ENCODE measurements at places on chromosomes 6 and 20. TPM values are rescaled to one million over a fixed set of nuclear protein-coding genes. Genes with fewer than 3 reads are reported as not detected.

- H3K36me3 ChIP-seq = no peaks in the 10 kb centered on the region
- H3K4me3 ChIP-seq = no peak overlapping the region
- H3K4me1 ChIP-seq = no peaks in the 10 kb centered on the region
- H3K27ac ChIP-seq = no peak overlapping the region
Observed at GRCh38 chr6:20773822-20774221, 239.6 kb downstream of the CDKAL1 start.

DNA sequence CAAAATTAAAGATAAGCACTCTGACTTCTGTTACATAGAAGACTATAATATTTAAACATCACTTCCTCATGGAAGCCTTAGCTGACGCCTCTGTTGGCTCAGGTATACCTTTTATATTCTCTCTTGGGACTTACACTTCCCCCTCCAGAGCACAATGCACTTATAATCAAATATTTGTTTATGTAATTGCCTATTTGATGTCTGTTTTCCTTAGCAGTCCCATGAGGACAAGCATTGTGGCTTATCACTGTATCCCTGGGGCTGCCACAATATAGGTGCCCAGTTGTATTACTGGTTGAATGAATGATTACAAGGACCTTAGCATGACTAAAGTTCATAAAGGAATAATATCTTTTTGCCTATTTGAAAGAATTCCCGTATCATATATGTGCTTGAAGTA lies 186.7 kb upstream of the VGLL2 start:
- no peaks in the 10 kb centered on the region for H3K4me1 ChIP-seq
- no peaks in the 10 kb centered on the region for H3K36me3 ChIP-seq
- no peak overlapping the region for H3K4me3 ChIP-seq
- no peak for DNase-seq
- no peak overlapping the region for H3K27ac ChIP-seq

DNA sequence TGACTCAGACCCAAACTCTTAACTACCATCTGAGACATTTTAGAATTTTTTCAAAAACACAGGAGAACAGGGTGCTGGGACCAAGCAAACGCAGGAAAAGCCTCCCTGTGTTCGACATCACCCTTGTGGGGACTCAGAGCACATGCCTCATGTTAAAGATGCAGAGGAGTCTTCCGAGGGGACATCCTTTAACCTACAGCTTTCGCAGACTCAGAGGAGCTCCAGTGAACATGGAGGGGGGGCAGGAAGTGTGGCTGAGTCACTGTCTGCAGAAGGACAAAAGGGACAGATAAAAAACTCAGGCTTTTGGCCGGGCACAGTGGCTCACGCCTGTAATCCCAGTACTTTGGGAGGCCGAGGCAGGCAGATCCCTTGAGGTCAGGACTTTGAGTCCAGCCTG lies 15.1 kb downstream of the BMP7 start:
- H3K27me3 ChIP-seq = no peaks in the 10 kb centered on the region
- peaks cover 10% of the 10 kb centered on the region for H3K4me1 ChIP-seq
- no peak for DNase-seq
- no peak overlapping the region for H3K4me3 ChIP-seq
- no peaks in the 10 kb centered on the region for H3K36me3 ChIP-seq
- H3K27ac ChIP-seq = no peak overlapping the region

DNA sequence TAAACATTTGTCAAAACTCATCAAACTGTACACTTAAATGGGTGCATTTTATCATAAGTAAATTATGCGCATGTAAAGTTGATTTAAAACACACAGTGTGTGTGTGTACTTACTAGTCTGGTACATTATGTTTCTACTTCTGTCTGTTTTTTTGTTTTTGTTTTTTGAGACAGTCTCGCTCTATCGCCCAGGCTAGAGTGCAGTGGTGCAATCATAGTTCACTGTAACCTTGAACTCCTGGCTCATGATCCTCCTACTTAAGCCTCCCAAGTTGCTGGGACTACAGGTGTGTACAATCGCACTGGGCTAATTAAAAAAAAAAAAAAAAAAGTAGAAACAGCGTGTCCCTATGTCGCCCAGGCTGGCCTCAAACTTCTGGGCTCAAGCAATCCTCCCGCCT lies 23.0 kb upstream of the FKBP5 start:
- no peaks in the 10 kb centered on the region for H3K4me1 ChIP-seq
- no peaks in the 10 kb centered on the region for H3K36me3 ChIP-seq
- DNase-seq = no peak
- no peak overlapping the region for H3K4me3 ChIP-seq
- H3K27ac ChIP-seq = no peak overlapping the region
- no peaks in the 10 kb centered on the region for H3K27me3 ChIP-seq

- no peak overlapping the region for H3K4me3 ChIP-seq
- H3K4me1 ChIP-seq = peaks cover 15% of the 10 kb centered on the region
- H3K27me3 ChIP-seq = no peaks in the 10 kb centered on the region
- H3K27ac ChIP-seq = no peak overlapping the region
- DNase-seq = no peak
Observed at GRCh38 chr6:16493112-16493511, 254.7 kb downstream of the GMPR start.

GRCh38 chr6:43703512-43704429 lies 16.2 kb upstream of the MRPS18A start:
- peaks cover 86% of the 10 kb centered on the region for H3K4me1 ChIP-seq
- H3K27me3 ChIP-seq = no peaks in the 10 kb centered on the region
- no peaks in the 10 kb centered on the region for H3K36me3 ChIP-seq
- no peak for DNase-seq

The NRN1 gene
- 9.8 TPM for total RNA-seq

The SYCP2 gene
- total RNA-seq = 3.2 TPM

The ZSWIM1 gene
- 4.2 TPM for total RNA-seq

Data from vagina (tissue), 2 donors.